Osteoblast (primary cell): ENCODE measurements at places on chromosomes 6 and 20. TPM values are rescaled to one million over a fixed set of nuclear protein-coding genes. Genes with fewer than 3 reads are reported as not detected.

DNA sequence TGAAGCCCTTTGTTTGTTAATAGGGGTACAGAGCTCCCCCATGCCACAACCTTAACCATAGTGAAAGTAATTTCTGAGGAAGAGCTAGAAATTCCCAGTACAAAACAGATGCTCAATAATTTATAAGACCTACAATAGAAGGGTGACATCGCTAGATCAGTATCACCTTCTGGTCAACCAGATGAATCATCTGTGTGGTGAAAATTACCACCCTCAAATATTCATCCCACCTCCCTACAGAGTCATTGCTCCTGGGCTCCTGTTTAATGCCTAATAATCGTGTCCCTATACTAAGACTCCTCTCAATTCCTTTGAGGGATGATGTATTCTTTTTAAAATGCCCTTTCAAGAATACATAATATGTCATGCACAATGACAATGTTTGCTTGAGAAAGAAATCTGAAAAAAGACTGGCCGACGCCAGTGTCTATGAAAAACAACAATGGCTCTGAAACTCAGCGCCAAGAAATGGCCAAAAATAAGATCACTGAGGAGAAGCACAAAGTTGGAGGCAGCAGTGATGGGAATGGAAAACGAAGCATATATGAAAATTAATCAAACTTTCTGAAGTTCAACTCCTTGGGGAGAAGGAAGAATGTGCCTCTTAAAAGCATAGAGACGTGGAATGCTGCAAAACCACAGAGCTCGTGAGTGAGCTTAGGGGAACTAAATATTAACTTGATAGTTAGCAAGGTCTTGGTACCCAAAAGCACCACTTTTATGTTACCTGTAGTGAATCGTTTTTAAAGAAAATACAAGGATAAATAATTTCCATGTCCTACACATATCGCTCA, 11.0 kb upstream of the ADGRF5 start:
- no peak overlapping the region for H3K27ac ChIP-seq
- H3K4me3 ChIP-seq, result no peak overlapping the region
- no peaks in the 10 kb centered on the region for H3K27me3 ChIP-seq

Gene LAMA4
- total RNA-seq, result 260 and 456 TPM in 2 replicates

DNA sequence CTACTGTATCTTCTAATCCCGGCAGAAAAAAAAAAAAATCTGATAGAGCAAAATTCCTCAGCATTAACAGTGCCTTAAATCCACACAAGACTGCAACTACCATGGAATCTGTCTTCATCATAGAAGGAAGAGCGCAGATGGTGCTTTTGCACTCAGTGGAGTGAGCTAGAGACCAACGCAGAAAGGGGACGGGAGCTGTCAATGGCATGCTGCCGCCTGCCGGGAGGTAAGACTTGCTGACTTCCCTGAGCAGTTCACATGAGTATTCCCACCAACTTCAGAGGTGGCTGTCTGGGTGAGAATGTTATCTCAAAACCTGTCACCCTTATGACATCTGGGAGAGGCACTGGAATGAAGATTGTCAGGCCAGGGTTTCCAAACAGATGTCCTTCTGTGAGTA, 35.6 kb downstream of the DZANK1 start:
- no peaks in the 10 kb centered on the region for H3K36me3 ChIP-seq
- no peaks in the 10 kb centered on the region for H3K27me3 ChIP-seq
- H3K4me1 ChIP-seq, result peaks cover 12% of the 10 kb centered on the region
- no peak overlapping the region for H3K27ac ChIP-seq

- DNase-seq, result no peak
- H3K4me1 ChIP-seq, result peaks cover 6% of the 10 kb centered on the region
- H3K4me3 ChIP-seq, result no peak overlapping the region
- no peaks in the 10 kb centered on the region for H3K36me3 ChIP-seq
- H3K27me3 ChIP-seq, result no peaks in the 10 kb centered on the region
These were observed 48.0 kb upstream of the NOP56 start for GRCh38 chr20:2604506-2604835.

Gene FERMT1
- total RNA-seq, result 2.1 and 2.5 TPM in 2 replicates

DNA sequence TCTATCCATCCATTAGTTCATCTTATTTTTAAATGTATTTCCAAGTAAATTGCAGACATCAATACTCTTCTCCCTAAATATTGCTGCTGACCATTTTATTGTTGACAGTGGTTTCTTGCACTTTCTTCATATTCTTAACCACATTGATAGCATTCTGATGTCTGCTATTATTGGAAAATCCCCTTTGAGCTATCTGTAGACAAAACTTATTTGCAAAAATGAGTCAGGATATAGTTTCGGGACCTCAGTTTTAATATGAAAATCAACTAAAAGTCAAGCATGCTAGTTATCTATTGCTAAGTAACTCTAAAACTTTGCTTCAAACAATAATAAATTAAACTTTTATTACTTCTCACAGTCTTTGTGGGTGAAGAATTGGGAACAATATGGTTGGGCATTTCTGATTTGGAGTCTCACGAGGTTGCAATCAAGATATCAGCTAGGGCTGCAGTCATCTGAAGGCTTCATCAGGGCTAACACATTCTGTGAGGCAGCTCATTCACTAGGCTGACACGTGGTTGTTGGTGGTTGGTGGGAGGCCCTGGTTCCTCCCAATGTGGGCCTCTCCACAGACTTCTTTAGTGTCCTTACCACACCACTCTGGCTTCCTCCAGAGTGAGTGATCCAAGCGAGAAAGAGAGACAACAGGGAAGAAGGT, 32.7 kb downstream of the CD109 start:
- H3K27ac ChIP-seq, result no peak overlapping the region
- no peak for DNase-seq
- peaks cover 5% of the 10 kb centered on the region for H3K36me3 ChIP-seq
- no peaks in the 10 kb centered on the region for H3K27me3 ChIP-seq
- H3K4me1 ChIP-seq, result no peaks in the 10 kb centered on the region

DNA sequence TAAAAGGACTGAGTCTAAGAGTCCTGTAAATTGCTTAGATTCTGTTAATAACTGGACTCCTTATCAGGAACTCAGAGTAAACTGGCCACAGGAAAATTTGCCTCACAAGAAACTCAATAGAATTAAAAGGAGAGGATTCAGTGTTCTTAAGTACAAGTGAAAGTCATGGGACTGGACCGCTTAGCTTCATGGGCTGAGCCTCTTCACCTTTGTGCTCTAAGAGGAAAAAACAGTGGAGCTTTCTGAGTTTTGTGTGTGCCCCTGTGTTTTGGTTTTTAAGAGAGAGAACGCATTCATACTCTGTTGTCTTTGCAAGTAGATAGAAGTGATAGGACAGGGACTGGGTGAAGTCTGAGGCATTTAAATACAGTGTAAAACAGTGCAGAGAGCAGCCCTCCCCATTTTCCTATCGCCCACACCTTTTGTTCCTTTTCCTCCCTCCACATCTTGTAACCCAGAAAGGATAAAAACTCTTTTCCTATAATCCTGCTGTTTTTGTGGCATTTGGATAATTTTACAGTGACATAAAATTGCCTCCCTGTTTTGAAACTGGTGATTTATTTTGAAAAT, 49.6 kb downstream of the FOXO3 start:
- no peak overlapping the region for H3K4me3 ChIP-seq
- no peaks in the 10 kb centered on the region for H3K27me3 ChIP-seq
- H3K4me1 ChIP-seq, result peaks cover 19% of the 10 kb centered on the region

DNA sequence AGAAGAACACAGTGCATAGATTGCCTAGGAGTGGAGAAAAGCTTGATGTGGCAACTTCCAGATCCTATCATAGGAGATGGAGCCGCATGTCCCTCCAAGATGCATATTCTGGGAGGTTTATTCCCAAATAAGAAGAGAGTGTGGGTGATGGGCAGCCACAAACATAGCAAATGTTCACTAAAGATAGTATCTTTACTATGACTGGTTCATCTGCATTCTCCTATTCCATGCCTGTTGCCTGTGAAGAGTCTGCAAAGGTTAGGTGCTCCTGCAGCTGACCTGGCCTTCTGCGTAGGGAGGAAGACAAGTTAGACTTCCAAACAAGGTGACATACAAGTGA, 14.5 kb upstream of the CCN6 start:
- H3K4me1 ChIP-seq, result peaks cover 73% of the 10 kb centered on the region
- H3K27ac ChIP-seq, result peak overlapping the region; percentile 100
- H3K4me3 ChIP-seq, result no peak overlapping the region
- no peak for DNase-seq

DNA sequence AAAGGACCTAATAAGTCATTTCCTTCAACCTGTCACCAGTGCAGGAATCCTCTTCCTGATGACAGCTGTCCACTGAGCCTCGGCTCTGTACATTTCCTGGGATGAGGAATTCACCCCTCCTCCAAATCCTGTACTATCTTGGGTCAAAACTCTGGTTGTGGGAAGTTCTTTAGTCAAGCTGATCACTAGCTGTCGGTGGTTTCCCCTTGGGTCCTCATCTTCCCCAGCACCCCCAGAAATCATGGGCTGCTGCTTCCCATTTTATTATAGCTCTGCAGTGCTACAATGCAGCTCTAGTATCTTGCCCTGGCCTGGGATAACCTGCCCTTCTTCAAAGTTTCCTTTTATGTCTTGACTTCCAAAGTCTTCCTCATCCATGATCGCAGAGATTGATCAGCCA, 14.6 kb upstream of the ADA start:
- H3K4me1 ChIP-seq, result peaks cover 5% of the 10 kb centered on the region
- H3K27me3 ChIP-seq, result peaks cover 3% of the 10 kb centered on the region
- no peak overlapping the region for H3K4me3 ChIP-seq

GRCh38 chr20:50372770-50373088, 137.5 kb upstream of the PTPN1 start:
- no peak overlapping the region for H3K27ac ChIP-seq
- H3K4me3 ChIP-seq, result no peak overlapping the region
- no peaks in the 10 kb centered on the region for H3K36me3 ChIP-seq
- no peak for DNase-seq
- no peaks in the 10 kb centered on the region for H3K4me1 ChIP-seq
- H3K27me3 ChIP-seq, result no peaks in the 10 kb centered on the region

GRCh38 chr20:6094063-6094462, 28.8 kb downstream of the FERMT1 start:
- H3K27me3 ChIP-seq, result no peaks in the 10 kb centered on the region
- no peaks in the 10 kb centered on the region for H3K36me3 ChIP-seq
- no peak overlapping the region for H3K4me3 ChIP-seq
- DNase-seq, result no peak

DNA sequence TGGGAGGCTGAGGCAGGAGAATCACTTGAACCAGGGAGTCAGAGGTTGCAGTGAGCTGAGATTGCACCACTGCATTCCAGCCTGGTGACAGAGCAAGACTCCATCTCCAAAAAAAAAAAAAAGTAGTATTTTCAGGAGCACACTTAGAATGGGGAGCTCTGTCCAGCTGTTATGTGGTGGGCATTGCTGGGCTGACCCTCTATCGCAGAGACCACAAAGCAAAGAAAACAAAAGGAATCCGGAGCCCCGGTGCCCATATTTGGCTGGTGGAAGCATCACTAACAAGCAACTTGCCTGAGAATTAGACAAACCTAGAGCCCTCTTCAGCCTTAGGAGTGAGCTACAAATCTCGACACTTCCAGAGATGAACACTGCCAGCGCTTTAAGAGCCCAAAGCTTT, 137.3 kb upstream of the GPR6 start:
- H3K27me3 ChIP-seq, result no peaks in the 10 kb centered on the region
- no peak for DNase-seq
- no peaks in the 10 kb centered on the region for H3K4me1 ChIP-seq

GRCh38 chr6:118708744-118709143, 57.4 kb upstream of the CEP85L start:
- peaks cover 72% of the 10 kb centered on the region for H3K4me1 ChIP-seq
- H3K27me3 ChIP-seq, result no peaks in the 10 kb centered on the region
- peak; percentile 32 for DNase-seq
- H3K36me3 ChIP-seq, result no peaks in the 10 kb centered on the region
- H3K4me3 ChIP-seq, result peak overlapping the region; percentile 65

DNA sequence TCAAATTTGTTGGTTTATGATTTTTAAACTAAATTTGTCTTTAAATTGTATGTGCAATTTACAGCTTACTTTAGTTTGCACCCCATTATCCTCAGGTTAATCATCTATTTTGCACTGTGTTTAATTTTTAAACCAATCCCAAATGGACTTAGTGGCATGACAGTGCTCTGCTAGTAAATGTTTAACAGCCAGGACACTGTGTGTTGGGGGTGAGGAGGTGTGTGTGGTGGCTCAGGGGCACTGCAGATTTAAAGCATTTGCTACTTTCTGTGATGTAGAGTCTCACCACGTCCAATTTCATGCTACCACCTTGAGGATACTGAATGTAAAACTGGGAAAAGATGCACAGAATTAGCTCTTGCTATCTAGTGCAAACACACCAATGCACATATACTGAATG, 225.7 kb downstream of the HAO1 start:
- H3K4me3 ChIP-seq, result no peak overlapping the region
- DNase-seq, result no peak
- H3K27ac ChIP-seq, result no peak overlapping the region

- H3K4me1 ChIP-seq, result no peaks in the 10 kb centered on the region
- DNase-seq, result no peak
- no peaks in the 10 kb centered on the region for H3K36me3 ChIP-seq
These were observed 329.5 kb downstream of the TPBG start for GRCh38 chr6:82693094-82693493.

- H3K27ac ChIP-seq, result no peak overlapping the region
- DNase-seq, result no peak
- no peaks in the 10 kb centered on the region for H3K27me3 ChIP-seq
- no peak overlapping the region for H3K4me3 ChIP-seq
- H3K4me1 ChIP-seq, result no peaks in the 10 kb centered on the region
These were observed 79.8 kb upstream of the SGK1 start for GRCh38 chr6:134397676-134398075.

- H3K4me3 ChIP-seq, result no peak overlapping the region
- H3K36me3 ChIP-seq, result no peaks in the 10 kb centered on the region
- H3K27me3 ChIP-seq, result no peaks in the 10 kb centered on the region
- H3K27ac ChIP-seq, result peak overlapping the region; percentile 95
- peaks cover 23% of the 10 kb centered on the region for H3K4me1 ChIP-seq
- DNase-seq, result peak; percentile 60
These were observed 29.7 kb downstream of the ZMYND8 start for GRCh38 chr20:47326658-47327268.

- no peaks in the 10 kb centered on the region for H3K4me1 ChIP-seq
- peaks cover 39% of the 10 kb centered on the region for H3K27me3 ChIP-seq
- DNase-seq, result no peak
- no peak within 1 kb of the TSS for H3K27ac ChIP-seq
These were observed at the start of gene SLC22A16 for GRCh38 chr6:110476046-110476849. TSS of gene SLC22A16 (minus strand) at chr6:110476613. CDS start at chr6:110476574, 39 bp downstream.

DNA sequence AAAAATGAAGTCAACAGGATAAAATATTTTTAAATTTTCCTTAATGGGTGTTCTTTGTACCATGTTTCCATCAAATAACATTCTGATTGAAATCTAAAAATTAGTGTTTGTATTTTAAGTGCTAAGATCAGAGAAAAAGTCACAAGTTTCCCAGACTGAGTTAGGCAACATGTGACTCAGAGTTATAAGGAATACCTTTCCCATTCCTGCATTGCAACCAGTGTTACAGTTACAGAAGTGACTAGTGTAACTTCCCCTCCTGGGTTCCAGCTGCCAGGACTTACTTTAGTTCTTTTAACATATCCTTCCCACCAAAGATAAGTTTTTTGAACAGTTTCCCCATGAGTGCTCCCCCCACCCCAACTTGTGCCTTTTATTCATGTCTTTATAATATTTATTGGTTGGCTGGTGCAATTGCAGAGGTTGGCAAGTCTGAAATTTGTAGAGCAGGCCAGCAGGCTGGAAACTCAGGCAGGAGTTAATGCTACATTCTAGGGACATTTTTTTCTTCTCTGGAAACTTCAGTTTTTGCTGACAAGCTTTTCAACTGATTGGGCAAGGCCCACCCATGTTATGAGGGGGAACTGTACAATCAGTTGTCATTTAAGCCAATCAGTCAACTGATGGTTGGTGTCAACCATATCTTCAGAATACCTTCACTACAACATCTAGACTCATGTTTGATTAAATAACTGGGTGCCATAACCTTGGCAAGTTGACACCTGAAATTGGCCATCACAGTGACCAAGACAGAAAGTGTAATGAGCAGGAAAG, 22.9 kb upstream of the ESR1 start:
- H3K4me3 ChIP-seq, result no peak overlapping the region
- H3K36me3 ChIP-seq, result no peaks in the 10 kb centered on the region
- H3K4me1 ChIP-seq, result no peaks in the 10 kb centered on the region
- H3K27me3 ChIP-seq, result no peaks in the 10 kb centered on the region
- no peak overlapping the region for H3K27ac ChIP-seq
- DNase-seq, result no peak
